ENCODE measurements at places on chromosomes 5 and 9.

- no peak for DNase-seq
Observed at GRCh38 chr9:94270009-94270408, 10.9 kb downstream of the ZNF169 start.

DNA sequence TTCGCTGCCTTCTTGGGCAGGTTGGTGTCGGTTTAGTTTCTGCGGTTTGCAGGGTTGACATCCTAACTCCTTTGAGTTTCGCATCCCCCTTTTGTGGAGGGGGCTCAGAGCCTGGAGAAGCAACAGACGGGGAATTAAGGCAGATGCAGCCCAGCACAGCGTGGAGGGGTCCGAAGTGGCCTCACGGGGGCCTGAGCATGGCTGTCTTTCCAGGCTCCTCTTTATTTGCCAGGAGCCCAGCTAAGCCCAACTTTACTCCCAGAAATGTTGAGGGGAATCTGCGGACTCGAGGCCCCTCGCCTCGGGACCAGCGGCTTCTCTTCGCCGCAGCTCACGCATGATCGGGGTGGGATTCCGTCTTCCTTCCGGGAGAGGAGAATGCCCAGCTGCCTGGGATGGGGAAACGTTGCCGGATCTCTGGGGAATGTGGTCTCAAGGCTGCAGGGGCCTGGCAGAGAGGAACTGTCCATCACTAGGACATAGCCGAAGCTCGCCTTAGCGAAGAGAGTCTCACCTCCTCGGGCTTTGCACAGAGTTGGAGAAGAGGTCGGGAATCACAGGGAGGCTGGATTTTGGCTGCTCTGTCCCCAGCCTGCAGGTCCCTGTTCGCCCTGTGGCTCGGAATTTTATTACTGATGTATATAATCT lies 1.3 kb downstream of the RAI14 start:
- peak; percentile 53 for DNase-seq

DNA sequence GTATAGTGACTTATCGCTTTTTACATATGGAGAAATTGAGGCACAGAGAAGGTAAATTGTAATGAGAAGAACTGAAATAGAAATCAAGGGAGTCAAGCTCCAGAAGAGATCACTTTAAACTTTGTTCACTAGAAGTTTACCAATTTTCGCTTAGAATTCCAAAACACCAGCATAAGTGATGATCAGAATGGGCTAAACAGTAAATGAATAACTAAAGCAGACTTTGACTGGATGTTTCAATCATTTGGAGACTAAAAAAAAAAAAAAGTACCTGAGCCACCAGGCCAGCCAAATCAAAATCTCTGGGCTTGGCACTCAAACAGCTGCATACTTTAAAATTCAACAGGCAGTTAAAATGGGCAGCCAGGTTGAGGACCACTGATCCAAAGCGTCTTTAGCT lies 38.2 kb upstream of the FYB1 start:
- no peak for DNase-seq

- DNase-seq = no peak
Observed at GRCh38 chr9:93172666-93173364, 11.1 kb upstream of the WNK2 start.

GRCh38 chr9:21994556-21995005 lies at the start of gene CDKN2B-AS1:
Gene CDKN2B-AS1 (plus strand): TSS chr9:21994791.
- peak; percentile 60 for DNase-seq

DNA sequence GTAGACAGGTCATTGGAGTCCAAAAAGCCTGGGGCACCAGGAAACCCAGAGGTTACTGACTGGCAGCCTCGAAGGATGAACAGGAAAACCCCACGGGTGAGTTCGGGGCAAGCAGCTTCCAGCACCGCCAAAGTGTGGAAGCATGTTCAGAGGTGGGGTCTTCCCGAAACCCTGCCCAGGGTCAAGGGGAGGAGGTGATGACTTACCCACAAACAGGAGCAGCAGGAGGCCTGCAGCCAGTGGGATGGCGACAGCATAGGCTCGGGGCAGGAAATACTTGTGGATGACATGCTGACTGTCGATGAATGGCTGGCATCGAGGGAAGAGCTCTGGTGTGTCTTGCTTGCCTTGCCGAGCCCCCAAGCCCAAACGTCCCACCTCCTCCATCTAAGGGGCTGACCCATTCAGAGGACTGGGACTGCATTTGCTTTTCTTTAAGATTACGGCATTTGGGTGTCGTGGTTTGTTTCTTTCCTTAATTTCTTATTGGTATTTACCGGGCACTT lies 1.3 kb downstream of the DPM2 start:
- DNase-seq = no peak

GRCh38 chr9:96515621-96516470 lies 65.9 kb downstream of the HABP4 start:
- DNase-seq = no peak
